ENCODE measurements at places on chromosomes 11 and 22.

DNA sequence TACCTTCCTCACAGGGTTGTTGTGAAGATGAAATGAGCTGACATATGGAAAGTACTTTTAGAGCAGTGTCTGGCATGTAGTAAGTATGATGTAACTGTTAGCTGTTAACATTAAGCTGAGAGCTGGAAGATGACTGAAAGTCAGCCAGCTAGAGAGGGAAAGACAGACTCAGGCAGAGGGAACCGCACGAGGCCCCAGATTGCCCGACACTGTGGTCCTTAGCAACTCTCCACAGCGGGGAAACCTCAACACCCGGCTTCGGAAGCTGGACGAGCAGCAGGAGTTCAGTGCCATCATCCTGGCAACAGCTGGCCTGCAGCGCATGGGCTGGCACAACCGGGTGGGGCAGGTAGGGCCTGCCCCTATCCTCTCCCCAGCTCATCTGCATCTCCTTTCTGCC lies 6.5 kb downstream of the HMBS start:
- no peak for DNase-seq

DNA sequence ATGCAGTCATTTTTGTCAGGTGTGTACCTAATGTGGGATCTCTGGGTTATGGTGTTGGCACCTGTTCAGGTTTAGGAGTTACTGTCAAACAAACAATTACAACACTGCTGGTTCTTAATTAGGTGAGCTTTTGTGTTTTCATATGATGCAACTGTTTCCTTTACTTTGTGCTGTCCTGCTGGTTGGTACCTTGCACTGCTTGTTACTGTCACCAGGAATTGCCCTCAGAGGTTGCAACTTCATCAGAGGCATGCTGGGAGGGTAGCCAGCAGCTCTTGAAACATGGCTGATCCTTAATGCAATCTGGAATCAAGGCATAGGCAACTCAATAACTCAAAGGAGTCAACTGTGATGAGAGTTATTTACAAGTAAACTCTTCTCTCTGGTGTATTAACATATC lies 400.3 kb downstream of the MIAT start:
- DNase-seq = no peak

DNA sequence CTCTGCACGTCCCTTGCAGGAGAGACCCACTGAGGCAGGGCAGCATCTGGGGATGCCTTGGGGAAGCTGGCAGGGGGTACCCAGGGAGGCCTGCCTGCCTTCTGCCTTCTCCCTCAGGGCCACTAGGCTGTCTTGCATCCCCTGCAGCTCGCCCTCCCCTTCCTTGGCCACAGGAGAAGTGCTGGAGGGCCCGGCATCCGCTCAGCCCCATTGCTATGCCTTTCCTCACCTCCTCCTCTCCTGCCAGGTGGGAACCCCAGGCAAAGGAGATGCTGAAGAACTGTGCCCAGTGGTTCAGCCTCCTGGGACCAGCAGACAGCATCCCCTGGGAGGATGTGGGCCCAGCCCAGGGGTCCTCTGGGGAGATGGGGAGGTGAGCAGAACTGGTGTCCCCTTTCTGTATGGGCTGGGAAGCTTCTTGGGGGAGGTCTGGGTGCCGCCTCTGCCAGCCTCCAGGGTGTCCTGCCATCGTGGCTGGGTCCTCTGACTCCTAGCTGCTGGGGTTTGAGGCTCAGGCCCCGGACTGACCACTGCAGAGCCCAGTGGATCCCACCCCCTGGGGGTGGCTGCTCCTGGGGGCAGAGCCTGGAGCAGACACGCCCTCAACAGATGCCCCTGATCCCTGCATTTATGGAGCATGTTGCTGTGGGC lies 20.6 kb downstream of the MRGPRG start:
- DNase-seq = no peak

- peak; percentile 44 for DNase-seq
These were observed 460 bp downstream of the ZC3H12C start for GRCh38 chr11:110093407-110094297.

- DNase-seq = peak; percentile 34
These were observed 45.4 kb downstream of the TIMP3 start for GRCh38 chr22:32846780-32847491.

DNA sequence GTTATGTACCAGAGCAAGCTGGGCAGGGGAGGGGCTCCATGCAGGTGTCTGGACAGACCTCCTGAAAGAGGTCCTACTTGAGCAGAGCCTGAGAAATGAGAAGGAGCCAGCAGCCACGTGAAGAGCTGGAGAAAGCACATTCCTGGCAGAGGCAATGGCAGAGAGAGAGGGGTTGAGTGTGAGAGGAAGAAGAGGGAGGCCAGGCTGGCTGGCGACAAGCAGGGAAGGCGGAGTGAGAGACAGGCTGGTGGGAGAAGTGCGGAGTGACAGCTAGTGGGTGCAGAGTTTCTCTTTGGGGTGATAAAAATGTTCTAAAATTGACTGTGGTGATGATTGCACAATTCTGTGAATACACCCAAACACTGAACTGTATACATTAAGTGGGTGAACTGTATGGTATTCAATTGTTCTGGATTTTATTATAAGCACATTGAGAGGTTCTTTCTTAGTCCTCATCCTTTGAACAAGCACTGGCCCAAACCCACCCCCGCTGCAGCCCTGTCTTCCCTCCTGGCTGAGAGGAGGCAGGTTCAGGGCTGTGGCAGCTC lies 29.4 kb downstream of the RPL27A start:
- no peak for DNase-seq

- no peak for DNase-seq
These were observed 28.4 kb downstream of the PC start for GRCh38 chr11:66929753-66930152.

DNA sequence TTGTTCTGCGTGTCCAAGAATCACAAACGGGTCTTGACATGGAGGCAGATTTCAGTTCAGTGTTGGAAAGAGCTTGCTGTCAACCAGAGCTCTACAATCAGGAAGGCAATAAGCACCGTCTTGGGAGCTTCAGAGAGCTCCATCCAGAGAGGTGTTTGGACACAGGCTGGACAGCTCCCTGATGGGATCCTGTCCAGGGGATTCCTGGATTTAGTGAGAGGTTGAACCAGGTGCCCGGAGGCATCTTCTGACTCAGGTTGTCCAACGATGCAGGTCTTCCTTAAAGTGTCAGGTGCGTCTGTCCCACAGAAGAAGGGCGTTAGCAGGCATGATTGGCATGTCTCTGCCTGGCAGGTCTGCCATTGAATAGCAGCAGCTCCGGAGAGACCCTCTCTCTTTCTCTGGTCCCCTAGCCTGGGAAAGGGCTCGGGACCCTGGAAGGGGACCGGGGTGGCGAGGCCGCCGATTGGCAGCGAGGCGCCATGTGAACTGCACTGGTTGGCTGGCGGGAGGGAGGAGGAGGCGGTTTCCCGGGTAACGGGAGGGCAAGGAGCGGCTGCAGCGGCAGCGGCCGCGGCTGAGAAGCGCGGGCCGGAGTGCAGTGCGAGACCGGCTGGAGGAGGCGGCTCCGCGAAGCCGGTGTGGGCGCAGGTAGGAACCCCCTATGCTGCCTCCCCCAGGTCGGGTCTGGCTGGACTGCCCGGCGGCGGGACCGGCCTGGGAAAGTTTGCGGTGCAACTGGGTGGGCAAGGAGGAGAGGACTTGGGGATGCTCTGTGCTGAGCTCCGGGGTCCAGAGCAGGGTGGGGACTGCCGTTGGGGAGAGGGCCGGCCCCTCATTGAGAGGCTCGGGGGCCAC lies 104.1 kb upstream of the E2F8 start:
- DNase-seq = no peak

- DNase-seq = no peak
These were observed 40.4 kb downstream of the RRAS2 start for GRCh38 chr11:14318581-14318981.

- DNase-seq = no peak
These were observed 75.7 kb upstream of the PITPNB start for GRCh38 chr22:27994481-27995331.

- no peak for DNase-seq
These were observed 9.3 kb upstream of the ANKRD13D start for GRCh38 chr11:67279589-67280340.

- DNase-seq = no peak
These were observed 35.2 kb upstream of the FADD start for GRCh38 chr11:70167723-70168404.

DNA sequence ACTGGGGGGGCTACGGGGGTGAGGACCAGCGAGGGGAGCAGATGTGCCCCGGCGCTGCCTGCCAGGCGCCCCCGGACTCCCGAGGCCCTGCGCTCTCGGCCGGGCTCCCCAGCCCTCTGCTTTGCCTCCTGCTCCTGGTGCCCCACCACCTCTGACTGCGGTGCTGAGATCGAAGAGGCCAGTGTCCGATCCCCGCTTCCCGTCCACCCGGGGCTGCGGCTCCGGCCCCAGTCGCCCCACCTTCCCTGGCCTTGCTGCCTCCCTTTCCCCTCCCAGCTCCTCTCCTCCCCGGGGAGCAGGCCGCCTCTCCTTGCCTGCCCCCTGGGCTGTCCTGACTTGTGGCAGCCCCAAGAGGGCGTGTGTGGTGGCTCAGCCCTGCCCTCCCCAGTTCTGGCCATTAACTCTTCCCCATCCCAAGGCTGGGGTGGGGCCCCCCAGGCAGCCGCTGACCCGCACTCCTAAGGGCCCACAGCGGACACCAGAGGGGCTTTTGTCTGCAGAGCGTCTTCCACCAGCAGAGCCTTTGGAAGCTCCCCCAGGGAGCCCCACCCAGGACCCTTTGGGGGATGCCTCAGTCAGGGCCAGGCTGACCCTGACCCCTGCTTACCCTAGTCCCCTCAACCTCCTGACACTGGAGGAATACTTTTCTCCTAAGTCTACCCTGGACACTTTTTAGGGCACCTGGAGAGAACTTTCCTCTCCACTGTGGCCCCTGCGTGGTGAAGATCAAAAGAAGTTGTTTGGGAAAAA lies 16.6 kb downstream of the RTN4RL2 start:
- no peak for DNase-seq

DNA sequence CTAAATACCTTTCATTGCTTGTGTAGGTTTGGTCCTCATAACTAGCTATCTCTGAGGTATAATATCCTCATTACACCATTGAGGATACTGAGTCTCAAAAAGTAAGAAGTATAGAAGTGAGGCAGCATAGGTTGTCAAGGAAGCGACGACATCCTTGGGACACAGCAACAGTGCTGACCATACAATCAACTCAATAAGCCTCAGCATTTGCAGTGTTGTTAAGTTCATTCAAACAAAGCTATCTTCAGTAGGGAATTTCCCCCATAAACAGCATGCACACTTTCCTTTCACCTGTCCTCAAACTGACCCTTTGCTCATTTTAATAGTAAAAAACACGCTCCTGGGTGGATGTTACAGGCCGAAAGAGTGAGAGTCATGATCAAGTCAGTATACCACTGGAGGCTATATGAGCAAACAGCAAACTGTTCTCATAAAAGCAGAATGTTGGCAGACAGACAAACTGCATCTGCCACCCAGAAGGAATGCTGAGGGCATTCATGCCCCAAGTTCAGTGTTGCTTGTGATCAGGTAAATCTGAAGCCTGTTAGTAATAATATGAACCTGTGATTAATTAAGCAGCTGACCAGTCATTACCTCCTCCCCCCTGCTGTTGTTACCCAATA lies 756.2 kb upstream of the TENM4 start:
- DNase-seq = no peak

DNA sequence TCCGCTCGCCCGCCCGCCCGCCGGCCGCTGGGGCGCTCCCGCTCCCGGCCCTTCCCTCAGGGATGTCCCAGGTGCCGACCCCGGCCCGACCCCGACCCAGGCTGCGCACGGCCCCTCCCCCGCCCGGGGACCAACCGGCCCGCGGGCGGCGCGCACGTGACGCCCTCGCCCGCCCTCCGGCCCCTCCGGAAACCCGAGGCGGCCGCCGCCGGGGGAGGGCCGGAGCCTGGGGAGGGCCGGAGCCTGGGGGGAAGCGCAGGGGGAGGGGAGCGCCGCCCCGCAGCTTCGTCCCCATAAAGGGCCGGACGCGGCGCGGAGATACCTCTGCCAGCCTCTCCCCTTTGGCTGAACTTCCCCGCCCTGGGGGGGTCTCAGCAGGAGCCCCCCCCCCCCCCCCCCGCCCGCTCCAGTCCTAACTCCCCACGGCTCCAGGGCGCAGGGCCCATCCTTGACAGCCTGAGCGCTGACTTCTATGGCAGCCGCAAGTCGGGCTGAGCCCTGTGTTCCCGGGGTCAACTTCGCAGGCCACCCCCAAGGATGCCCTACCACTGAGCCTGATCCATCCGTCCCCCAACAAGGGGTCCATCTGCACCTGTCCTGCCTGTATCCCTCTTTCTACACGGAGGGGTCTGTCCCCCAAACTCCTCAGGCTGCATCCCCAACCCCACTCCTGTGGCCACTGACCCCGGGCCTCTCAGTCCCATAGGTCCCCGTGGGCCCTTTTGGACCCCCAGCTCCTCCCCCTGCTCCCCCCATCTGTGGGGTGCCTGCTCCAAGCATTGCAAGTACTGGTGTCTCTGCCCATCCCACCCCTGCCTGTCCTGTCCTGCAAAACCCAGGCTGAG lies at the start of gene MAPK12:
Gene MAPK12, minus strand, starts transcription at position 69 of the 845 bp plus-strand sequence. CDS start 174 bp downstream, outside the sequence.
- DNase-seq = no peak

GRCh38 chr22:24060375-24060788 lies 49.3 kb downstream of the CABIN1 start:
- DNase-seq = peak; percentile 97

- DNase-seq = no peak
These were observed 525 bp downstream of the CSDC2 start for GRCh38 chr22:41561335-41561734.

GRCh38 chr22:39146256-39147101 lies 6.0 kb downstream of the CBX7 start:
- DNase-seq = no peak

DNA sequence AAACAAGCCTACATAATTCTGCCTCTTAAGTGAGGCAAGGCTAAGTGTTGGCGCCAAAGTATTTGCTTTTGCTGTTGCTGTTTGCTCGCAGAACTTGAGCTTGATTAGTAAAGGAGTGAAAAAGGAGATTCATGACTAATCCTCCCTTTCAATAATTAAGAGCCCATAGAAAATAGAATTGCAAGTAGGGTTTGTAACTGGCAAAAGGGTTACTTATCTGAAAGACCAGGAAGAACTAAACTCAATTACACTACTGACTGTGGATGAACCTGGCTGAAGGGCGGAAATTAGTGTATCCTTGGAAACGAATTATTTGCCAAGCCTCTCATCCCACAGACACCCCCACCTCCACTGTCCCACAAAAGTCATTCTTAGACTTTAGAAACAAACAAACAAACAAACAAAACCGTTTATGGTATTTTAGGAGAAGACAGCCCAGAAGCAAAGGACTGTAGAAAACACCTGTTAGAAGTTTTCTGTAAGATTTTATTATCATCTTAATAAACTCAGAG lies 411 bp upstream of the EXPH5 start:
- no peak for DNase-seq

DNA sequence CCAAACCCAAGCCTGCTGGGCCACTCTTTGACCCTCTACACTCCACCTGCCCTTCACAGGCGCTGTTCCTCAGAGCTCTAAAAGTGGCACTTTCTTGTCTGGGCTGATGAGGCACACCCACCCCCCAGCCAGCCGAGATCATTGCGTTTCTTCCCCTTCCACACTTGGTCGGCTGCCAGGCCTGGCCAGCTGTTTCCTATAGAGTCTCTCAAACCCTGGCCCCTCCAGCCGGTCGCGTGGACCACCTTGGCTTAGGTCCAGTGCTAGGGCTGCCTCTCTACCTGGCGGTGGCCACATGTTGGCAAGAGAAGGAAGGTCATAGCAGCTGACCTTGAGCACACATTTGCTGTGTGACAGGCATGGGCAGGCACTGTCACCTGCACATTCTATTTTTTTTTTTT lies 60.6 kb downstream of the PPP6R2 start:
- no peak for DNase-seq

Measured in stromal cell of bone marrow (primary cell).